ENCODE measurements at places on chromosomes 7 and 10.
A peak's percentile ranks its signal among the peaks of the same experiment; 100 is the strongest.

GRCh38 chr7:141189231-141189630, 115.4 kb downstream of the TMEM178B start:
- DNase-seq = no peak

DNA sequence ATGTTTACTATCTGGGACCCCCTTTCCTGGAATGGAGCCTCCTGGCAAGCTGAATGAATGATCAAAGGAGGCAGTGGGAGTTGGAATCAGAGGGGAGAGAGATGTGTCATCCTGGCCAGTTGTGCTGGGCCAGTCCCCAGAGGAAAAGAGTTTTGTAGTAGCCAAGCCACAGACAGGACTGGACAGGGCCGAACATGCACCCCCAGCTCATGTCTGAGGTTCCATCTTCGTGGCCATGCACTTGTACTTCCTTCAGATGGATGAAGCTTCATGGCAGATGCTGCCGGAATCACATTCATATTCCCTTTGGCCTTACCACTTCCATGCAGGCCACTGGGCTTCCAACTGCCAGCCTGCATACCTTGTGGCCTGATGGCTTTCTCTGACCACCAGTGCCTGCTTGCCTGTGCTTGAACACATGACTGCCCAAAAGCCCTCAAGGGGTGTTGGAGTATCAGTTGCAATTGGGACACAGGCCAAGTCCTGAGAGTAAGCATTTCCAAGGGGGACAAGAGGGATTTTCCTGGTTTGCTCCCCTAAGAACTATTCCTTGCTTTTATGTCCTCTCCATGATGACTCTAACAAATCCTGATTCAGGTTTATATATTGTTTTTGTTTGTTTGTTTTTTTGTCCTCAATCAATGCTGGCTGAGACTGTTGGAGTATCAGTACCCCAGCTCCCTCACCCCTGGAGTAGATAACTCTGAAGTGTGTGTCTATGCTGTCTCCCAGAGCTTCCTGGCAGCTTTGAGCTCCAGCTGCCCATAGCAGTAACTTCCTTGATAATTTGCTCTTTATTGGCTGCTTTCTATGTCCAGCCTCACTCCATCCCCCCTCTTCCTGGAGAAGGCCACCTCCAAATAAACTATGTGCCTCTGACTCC, 63.6 kb downstream of the TMEM130 start:
- DNase-seq = no peak

DNA sequence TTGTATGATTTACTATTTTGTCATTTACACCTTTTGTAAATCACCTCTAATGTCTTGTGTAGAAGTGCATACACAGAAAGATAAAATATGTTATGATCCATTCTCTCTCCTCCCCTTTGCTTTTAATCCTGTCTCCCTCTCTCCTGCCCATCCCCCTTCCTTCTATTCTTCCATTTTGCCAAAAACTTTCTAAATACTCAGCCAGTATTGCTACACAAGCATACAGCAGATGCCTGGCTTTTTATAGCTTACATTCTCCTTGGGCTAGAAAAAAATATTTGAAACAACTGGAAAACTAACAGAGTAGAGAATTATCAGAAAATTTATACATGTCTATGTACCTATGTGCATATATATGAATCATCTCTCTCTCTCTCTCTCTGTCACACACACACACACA, 308.7 kb upstream of the BMPER start:
- DNase-seq = no peak

DNA sequence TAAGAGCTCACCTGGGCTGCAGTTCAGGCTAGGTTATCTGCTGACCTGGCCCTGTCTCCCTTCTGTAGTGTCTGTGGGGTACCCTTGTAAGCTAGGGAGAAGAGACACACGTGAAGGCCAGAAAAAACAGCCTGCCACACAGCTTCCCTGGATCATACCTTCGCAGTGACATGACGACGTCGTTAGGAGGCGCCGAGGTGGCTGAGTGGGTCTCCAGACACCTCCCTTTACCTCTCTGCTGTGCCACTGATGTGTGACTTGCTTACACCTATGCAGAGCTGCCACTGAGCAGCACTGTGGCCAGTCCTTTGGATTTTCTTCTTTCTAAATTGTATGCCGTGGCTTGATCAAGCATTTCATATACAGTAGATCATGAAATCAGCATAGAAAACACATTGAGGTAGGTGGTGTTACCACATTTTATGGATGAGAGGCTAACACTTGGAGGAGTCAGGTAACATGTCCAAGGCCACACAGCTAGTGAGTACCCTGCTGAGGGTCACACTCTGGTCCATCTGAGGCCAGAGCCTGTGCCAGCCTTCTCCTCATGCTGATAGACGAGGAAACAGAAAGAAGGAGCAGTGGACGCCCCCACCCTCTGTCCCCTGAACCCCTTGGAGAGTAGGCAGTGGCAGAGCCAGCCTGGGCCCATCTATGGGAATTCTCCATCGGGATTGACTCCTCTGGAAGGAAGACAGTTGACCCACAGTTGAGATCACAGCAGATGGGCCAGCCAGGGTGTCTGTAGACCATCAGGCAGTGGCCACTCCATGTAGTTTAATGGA, 23.1 kb downstream of the HTRA1 start:
- DNase-seq = no peak

- DNase-seq = peak; percentile 45
Measured at GRCh38 chr10:7872041-7872442, 53.7 kb downstream of the TAF3 start.

DNA sequence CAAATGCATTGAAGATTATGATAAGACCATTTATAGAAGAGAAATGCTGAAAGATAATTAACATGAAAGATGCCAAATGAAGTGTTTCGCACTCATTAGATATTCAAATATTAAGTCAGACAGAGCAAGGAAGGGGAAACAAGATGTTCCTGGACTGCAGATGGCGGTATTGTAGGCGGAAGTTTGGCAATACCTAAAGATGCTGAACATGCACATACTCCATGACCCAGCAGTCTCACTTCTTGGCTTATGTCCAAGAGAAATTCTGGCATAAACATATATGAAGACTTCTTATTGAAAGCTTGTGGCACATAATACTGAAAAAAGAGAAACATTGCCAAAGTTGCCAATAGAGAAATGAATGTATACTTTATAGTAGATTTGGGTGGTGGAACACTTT, 325.4 kb upstream of the SEMA3C start:
- peak; percentile 5 for DNase-seq

DNA sequence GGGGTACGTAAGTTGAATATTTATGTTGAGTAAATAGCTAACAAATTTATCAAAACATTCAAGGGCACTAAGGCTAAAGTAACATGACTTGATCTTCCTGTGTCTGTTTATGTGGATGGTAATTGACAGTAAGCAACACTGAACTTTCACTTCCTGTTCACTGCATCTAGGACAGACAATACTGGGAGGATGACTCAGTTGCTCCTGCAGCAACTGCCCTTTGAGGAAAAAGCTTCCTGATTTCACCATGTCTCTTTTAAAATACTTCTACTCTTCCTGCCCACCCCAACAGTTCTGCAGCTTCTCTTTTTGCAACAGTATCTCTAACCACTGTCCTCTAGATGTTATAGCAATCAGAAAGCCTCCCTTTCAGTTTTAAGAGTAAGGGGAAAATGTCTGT, 76.6 kb upstream of the HGF start:
- DNase-seq = peak; percentile 93

DNA sequence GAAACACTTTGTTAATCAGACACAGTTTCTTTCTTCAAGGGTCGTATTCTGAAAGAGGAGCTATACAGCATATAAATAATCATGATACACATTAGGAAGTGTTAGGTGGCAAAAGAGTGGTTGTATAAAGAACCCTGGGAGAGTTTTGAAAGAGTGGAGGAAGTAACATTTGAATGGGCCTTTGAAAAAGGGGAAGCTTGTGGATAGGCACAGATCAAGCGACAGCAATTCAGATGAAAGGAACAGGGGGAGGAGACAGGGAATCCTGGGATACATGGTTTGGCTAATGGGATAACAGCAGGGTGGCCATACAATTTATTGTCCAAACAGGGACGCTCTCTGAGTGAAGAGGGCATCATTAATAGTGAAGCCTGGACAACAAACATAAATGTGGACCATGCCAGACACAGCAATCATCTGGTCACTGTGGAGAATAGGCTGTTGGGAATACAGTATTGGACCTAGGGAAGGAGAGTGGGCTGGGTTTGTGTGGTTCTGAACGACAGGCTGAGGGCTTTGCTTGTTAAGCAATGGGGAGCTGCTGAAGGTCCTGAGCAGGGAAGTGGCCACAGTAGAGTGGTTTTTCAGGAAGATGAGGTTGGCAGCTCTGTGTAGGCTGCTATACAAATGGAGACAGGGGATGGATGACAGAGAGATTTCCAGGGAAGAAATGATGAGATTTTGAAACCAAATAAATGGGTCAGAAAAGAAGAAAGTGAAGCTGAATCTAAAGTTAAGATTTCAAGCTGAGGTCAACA, 75.9 kb downstream of the ICA1 start:
- peak; percentile 34 for DNase-seq

DNA sequence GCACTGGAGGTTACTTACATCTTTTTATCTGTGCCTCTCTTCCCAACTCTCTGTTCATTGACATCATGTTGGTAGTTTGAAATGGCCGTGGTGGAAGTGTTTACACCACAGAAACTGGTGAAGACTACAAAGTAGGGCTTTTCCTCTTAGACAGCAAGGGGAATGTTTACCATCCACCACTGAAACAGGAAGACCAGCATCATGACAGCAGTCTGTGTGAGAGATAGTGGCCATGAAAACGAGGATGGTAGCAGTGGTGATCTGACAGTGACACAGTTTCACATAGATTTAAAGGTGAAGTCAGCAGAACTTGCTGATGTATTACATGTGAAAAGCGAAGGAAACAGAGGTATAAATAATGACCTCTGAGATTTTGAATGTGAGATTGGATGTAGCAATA, 115.7 kb downstream of the CCDC71L start:
- DNase-seq = no peak

- peak; percentile 17 for DNase-seq
Measured at GRCh38 chr10:63518690-63519288, 2.4 kb upstream of the REEP3 start.

DNA sequence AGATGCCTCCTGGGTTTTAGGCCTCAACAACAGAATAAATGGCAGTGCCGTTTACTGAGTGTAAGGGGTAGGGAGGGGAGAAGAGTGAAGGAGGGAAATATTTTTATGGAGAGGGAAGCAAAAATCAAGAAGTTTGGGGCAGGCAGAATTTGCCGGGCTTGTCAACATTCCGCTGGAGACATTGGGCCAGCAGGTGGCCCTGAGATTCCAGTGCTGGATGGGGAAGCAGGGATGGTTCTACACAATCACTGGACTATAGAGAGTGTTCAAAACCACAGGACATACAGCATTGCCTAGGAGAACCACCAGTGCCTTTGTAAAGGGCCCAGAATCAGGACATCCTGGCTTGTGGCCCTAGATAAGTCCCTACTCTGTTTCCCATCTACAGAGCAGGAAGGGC, 598.6 kb upstream of the MGMT start:
- no peak for DNase-seq

DNA sequence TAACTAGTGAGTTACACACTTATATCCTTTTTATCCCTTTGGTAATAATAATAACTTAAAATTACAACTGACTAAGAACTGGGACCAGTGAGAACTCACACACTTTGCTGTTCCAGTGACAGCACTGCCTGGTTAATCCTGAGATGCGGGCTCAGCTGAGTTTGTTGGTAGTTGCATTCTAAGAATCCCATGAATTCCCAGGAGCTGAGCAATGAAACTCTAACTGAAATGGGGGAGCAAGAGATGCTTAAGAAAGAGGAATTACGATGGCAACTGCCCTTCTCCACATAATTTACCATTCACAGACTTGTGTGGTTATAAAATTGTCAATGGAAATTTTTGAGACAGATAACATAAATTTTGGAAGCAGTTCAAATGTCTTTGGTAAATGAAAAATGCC, 659.4 kb downstream of the MAGI2 start:
- no peak for DNase-seq

DNA sequence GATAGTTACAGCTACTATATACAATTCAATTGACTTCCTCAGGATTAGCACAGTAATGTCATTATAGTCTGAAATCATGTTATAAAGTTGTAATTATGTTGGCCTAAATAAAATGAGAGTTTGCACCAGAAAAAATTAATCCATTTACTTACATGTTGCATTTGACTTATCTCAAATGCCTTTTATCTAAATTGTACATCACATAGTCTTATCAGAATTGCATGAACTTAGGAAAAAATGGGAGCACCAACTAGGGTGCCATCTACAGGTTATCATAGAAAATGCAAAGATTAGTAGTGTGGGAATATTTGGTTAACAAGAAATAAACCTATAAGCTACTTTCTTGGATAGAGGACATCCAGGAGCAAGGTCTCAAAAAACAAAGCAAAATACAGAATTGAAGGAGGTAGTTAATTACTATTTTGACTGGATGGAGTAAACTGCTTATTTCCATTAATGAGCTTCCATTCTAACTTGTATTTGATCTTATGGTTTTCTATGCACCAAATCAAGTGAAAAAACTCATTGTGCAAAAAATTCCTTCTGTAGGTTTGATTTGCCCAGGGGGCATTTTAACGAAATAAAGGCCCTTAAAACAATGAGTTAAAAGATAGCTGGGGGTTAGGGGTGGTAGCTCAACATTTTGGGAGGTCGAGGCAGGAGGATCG, 60.0 kb upstream of the ORC5 start:
- peak; percentile 9 for DNase-seq

GRCh38 chr7:149736478-149737360, 36.7 kb downstream of the ZNF467 start:
- DNase-seq = no peak

- no peak for DNase-seq
Measured at GRCh38 chr7:33981226-33981625, 75.9 kb downstream of the BMPER start.

DNA sequence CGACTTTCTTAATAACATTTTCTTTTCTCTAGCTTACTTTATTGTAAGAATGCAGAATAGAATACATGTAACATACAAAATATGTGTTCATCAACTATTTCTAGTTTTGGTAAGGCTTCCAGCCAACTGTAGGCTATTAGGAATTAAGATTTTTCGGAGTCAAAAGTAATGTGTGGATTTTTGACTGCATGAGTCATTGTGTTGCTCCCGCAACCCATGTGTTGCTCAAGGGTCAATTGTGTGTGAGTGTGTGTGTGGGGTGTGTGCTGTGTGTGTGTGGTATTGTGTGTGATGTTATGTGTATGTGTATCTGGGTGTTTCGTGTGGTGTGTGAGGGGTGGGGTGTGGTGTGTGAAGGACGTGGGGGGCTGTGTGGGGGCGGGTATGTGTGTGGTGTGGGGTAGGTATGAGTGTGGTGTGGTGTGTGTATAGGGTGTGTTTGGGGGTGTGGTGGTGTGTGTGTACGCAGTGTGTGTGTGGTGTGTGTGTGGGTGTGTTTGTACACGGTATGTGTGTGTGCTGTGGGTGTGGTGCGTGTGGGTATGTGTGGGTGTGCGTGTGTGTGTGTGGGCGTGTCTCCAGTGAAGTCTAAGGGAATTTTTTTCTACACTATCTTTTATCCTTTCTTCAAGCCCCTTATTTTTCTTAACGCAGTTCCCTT, 60.5 kb downstream of the RSU1 start:
- no peak for DNase-seq

Measured in suppressor macrophage treated with lipopolysaccharide for 4 hours (primary cell).